Activated CD4-positive, alpha-beta T cell treated with anti-CD3 and anti-CD28 coated beads for 36 hours (primary cell): ENCODE measurements at places on chromosomes 1 and 21. TPM values are rescaled to one million over a fixed set of nuclear protein-coding genes. Genes with fewer than 3 reads are reported as not detected.

DNA sequence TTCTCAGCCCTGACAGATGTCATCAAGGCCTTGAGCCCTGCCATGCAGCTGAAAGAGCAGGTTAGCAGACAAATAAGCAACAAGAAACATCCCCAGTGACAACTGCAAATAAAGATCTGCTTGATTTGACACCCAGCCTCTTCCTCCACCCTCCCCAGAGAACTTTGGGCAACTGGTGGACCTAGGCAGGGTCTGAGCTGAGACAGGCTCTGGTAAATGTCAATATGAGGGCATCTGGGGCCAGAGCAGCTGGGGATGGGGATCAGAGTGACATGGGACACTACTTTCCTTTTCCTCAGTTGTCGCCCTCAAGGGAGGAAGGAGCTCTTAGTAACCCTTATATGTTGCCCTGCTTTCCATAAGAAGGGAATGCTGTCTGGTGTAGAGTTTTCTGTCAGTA, 544.1 kb downstream of the NEGR1 start:
- no peaks in the 10 kb centered on the region for H3K4me1 ChIP-seq
- H3K36me3 ChIP-seq: no peaks in the 10 kb centered on the region
- no peak overlapping the region for H3K27ac ChIP-seq
- no peak overlapping the region for H3K4me3 ChIP-seq
- no peak for DNase-seq

GRCh38 chr1:54291276-54292001, 91.5 kb downstream of the MRPL37 start:
- H3K27me3 ChIP-seq: no peaks in the 10 kb centered on the region
- H3K27ac ChIP-seq: no peak overlapping the region
- H3K36me3 ChIP-seq: peaks cover 4% of the 10 kb centered on the region
- H3K4me3 ChIP-seq: no peak overlapping the region
- no peak for DNase-seq

Gene DMBX1
- total RNA-seq: not detected

- peak overlapping the region; percentile 100 for H3K27ac ChIP-seq
- H3K4me3 ChIP-seq: peak overlapping the region; percentile 74
- H3K36me3 ChIP-seq: peaks cover 75% of the 10 kb centered on the region
Measured at GRCh38 chr1:40385437-40386358, 12.2 kb downstream of the SMAP2 start.

- H3K4me1 ChIP-seq: peaks cover 16% of the 10 kb centered on the region
- no peak for DNase-seq
- H3K4me3 ChIP-seq: no peak overlapping the region
- no peaks in the 10 kb centered on the region for H3K36me3 ChIP-seq
- no peak overlapping the region for H3K27ac ChIP-seq
Measured at GRCh38 chr1:59141267-59141863, 155.5 kb upstream of the FGGY start.

- H3K4me3 ChIP-seq: no peak overlapping the region
- H3K27me3 ChIP-seq: no peaks in the 10 kb centered on the region
- peak overlapping the region; percentile 32 for H3K27ac ChIP-seq
- peaks cover 76% of the 10 kb centered on the region for H3K36me3 ChIP-seq
Measured at GRCh38 chr1:157132616-157133167, 5.5 kb downstream of the ETV3 start.

DNA sequence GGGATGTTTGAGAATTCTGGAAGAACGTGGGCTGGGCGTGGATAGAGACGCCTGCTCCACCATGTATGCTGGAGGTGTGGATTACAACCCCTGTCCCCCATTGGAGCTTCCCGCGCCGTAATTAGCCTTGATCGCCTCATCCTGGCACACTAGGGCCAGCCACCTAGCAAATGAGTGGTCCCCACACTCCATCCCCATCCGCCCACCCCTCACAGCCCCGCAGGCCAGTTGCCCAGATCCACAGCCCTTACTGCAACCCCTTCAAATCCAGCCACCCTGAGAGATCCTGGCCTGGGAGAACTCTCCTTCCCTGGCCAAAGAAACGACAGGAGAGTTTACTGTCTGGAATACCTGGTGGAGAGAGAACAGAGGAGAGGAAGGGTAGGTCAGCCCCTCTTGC, 375 bp upstream of the GJA4 start:
- no peak overlapping the region for H3K4me3 ChIP-seq
- DNase-seq: no peak
- peaks cover 16% of the 10 kb centered on the region for H3K4me1 ChIP-seq

Gene LCE2C
- not detected for total RNA-seq

GRCh38 chr1:6030132-6030531, 15.6 kb upstream of the KCNAB2 start:
- peaks cover 64% of the 10 kb centered on the region for H3K36me3 ChIP-seq
- peak overlapping the region; percentile 22 for H3K4me3 ChIP-seq
- no peak for DNase-seq
- peaks cover 66% of the 10 kb centered on the region for H3K4me1 ChIP-seq
- no peaks in the 10 kb centered on the region for H3K27me3 ChIP-seq

Gene PEAR1
- total RNA-seq: not detected

Gene ACKR1
- not detected for total RNA-seq

GRCh38 chr1:205692423-205692822, 12.1 kb upstream of the SLC45A3 start:
- H3K27me3 ChIP-seq: peaks cover 9% of the 10 kb centered on the region
- no peaks in the 10 kb centered on the region for H3K36me3 ChIP-seq
- no peak overlapping the region for H3K4me3 ChIP-seq
- DNase-seq: no peak
- H3K4me1 ChIP-seq: no peaks in the 10 kb centered on the region

Gene SPATA46
- not detected for total RNA-seq

Gene ASAP3
- total RNA-seq: 0.57 TPM

DNA sequence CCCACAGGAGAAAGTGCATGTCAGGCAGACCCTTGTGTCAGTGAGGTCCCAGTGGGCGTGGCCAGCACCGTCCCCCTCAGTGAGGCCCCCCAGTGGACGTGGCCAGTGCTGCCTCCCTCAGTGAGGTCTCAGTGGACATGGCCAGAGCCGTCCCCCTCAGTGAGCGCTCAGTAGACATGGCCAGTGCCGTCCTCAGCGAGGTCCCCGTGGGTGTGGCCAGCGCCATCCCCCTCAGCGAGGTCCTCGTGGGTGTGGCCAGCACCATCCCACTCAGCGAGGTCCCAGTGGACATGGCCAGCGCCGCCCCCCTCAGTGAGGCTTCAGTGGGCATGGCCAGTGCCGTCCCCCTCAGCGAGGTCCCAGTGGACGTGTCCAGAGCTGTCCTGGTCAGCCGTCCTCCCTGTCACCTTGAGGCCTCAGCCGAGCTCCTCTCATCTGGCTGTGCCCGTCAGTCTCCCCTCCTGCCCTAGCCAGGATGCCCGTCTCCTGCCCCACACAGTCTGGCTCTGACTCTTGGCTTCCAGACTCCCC, 35.5 kb downstream of the PDE9A start:
- H3K36me3 ChIP-seq: peaks cover 3% of the 10 kb centered on the region
- no peak overlapping the region for H3K4me3 ChIP-seq
- no peak for DNase-seq
- no peaks in the 10 kb centered on the region for H3K27me3 ChIP-seq

GRCh38 chr1:100657876-100658715, 61.4 kb upstream of the VCAM1 start:
- H3K4me3 ChIP-seq: no peak overlapping the region
- H3K27ac ChIP-seq: no peak overlapping the region
- H3K36me3 ChIP-seq: no peaks in the 10 kb centered on the region
- no peak for DNase-seq
- H3K4me1 ChIP-seq: no peaks in the 10 kb centered on the region

GRCh38 chr1:200262326-200262965, 147.4 kb downstream of the ZNF281 start:
- no peak overlapping the region for H3K4me3 ChIP-seq
- H3K27ac ChIP-seq: no peak overlapping the region
- H3K36me3 ChIP-seq: no peaks in the 10 kb centered on the region
- H3K4me1 ChIP-seq: no peaks in the 10 kb centered on the region
- peak; percentile 60 for DNase-seq

Gene GPR25
- total RNA-seq: not detected

DNA sequence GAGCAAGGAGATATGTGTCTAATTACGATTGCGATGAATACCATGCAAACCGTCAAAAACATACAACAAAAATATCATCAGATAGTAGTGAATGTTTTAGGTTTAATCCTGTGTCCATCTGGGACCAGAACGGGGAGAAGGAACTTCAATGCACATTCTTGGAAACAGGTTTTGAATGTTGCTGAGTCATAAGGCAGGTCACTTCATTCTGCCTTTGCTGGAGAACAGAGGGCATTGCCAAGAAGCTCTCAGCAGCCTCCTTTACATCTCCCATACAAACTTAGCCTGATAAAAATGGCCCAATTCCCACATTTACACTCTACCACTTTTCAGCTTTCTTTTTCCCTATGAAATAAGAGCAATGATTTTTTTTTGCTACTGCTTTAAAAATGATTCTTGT, 78.0 kb upstream of the KCNJ6 start:
- H3K4me1 ChIP-seq: no peaks in the 10 kb centered on the region
- no peak overlapping the region for H3K4me3 ChIP-seq
- no peak overlapping the region for H3K27ac ChIP-seq
- no peak for DNase-seq

GRCh38 chr1:22359427-22359826, 92.2 kb upstream of the ZBTB40 start:
- H3K4me1 ChIP-seq: no peaks in the 10 kb centered on the region
- DNase-seq: no peak
- H3K27me3 ChIP-seq: peaks cover 34% of the 10 kb centered on the region
- no peak overlapping the region for H3K4me3 ChIP-seq
- H3K36me3 ChIP-seq: no peaks in the 10 kb centered on the region
- no peak overlapping the region for H3K27ac ChIP-seq

DNA sequence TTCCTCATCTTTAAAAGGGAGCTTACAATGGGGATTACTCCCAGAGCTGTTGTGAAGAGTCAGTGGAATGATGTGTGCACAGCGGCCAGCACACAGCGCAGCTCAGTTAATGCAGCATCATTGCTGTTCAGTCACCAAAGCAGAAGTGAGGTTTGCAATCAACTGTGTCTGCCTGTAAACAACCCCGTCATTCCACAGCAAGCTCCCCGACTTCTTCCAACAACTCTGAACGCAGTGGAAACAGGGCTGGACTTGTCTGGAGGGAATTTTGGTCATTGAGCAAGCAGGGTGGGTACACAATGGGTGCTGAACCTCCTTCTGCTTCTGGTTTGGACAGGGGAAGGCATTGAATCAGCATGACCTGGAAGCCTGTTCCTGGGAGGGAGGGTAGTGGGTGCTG, 347.4 kb downstream of the PTPRU start:
- H3K4me3 ChIP-seq: no peak overlapping the region
- H3K4me1 ChIP-seq: no peaks in the 10 kb centered on the region
- DNase-seq: no peak
- no peaks in the 10 kb centered on the region for H3K36me3 ChIP-seq

DNA sequence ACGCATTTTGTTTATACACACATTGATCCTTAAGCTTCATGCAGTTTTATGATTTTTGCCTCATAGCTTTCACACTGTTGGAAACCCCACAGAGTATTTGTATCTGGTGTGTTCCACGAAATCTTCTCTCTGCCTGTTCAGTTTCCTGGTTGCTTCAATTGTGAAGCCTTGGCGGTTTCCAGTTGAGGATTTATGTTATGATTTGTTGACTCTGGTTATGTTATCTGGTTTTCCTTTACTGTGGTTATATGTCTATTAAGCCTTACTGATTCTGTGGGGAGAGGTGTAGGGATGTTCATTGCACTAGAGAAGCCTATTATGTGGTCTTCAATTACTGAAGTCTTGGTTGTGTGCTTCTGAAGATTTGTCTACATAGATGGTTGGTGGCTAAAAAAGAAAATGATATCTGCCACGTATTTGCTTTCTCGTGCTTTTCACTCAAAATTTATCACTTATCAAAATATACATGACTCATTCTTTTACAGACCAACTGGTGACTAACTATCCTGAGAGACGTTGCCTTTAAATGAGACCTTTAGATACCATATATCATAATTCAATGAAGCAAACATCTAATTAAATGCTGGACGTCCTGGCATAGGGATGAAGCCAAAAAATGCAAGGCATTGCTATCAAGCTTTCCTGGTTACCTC, 488.0 kb upstream of the B3GALT2 start:
- no peak overlapping the region for H3K27ac ChIP-seq
- H3K36me3 ChIP-seq: no peaks in the 10 kb centered on the region
- peaks cover 4% of the 10 kb centered on the region for H3K4me1 ChIP-seq
- no peak for DNase-seq
- no peak overlapping the region for H3K4me3 ChIP-seq

DNA sequence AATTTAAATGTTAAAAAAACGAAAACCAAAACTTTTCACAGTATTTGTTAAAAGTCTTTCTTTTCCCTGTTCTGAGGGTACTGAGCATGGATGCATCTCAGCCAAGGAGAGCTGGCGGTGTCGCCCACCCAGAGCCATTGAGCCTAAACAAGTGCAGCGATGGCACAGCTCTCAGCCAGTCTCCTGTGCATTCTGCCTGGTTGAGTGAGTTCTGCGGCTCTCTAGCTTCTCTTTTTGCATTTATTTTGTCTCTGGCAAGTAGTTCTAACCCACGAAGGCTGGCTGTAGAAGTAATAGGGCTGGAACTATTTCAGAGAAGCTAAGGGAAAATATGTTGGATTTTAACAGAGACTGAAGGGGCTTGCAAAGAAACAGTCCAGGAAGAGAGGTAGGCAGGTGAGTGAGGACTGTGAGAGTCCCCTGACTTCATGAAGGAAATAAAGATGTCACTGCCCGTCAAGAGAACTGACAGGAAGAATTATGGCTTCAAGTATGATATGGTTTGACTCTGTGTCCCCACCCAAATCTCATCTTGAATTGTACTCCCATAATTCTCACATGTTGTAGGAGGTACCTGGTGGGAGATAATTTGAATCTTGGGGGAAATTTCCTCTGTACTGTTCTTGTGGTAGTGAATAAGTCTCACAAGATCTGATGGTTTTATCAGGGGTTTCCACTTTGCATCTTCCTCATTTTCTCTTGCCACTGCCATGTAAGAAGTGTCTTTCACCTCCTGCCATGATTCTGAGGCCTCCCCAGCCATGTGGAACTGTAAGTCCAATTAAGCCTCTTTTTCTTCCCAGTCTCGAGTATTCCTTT, 35.7 kb upstream of the LIN9 start:
- H3K27me3 ChIP-seq: peaks cover 6% of the 10 kb centered on the region
- no peak overlapping the region for H3K4me3 ChIP-seq
- H3K36me3 ChIP-seq: no peaks in the 10 kb centered on the region
